Effector CD8-positive, alpha-beta T cell (primary cell): ENCODE measurements at places on chromosomes 5 and 9.

- DNase-seq, result no peak
Observed at GRCh38 chr5:157613385-157614245, 38.0 kb upstream of the ADAM19 start.

DNA sequence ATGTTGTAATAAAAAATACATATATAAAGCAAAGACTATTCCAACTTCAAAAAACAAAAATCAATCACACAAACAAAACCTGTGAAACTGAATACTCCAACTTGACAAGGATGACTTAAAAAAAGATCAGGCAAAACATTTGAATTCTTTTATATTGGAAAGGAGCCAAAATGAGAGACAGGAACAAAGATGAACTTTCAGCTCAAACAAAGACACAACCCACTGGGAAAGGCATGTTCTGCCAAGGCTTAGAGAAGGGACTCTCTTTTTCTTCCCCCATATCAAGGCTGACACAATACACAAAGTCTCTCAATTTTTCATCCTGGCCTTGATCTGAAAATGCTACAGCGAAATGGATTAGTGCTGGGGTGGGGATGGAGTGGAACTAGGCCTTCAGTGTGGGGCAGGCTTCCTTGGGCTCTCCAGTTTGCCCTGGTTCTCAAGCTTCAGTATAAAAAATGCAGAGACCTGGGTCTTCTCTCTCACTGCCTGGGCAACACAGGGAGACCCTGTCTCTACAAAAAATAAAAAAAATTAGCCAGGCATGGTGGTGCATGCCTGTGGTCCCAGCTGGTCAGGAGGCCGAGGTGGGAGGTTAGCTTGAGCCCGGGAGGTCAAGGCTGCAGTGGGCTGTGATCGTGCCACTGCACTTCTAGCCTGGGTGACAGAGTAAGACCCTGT lies 11.6 kb upstream of the FAM169A start:
- DNase-seq, result no peak

GRCh38 chr5:181008136-181008535 lies 19.5 kb downstream of the BTNL3 start:
- no peak for DNase-seq

DNA sequence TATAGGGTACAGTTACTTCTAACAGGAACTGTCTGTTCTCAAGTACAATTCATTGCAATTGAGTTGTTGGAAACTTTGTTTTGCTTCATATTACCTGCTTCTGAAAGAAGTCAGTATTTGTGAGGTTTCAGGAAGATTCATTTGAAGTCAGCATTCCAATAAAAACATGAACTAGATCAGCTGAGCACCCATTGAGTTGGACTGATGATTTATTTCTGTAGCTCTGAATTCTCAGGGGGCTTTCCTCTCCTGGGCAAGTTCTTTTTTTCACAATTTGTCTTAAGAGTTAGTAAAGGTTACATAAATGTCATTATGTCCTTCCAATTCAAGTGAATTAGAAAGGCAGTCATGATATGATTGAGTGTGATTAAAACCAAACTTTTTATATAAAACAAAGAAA lies 16.2 kb upstream of the KIF2A start:
- DNase-seq, result no peak

DNA sequence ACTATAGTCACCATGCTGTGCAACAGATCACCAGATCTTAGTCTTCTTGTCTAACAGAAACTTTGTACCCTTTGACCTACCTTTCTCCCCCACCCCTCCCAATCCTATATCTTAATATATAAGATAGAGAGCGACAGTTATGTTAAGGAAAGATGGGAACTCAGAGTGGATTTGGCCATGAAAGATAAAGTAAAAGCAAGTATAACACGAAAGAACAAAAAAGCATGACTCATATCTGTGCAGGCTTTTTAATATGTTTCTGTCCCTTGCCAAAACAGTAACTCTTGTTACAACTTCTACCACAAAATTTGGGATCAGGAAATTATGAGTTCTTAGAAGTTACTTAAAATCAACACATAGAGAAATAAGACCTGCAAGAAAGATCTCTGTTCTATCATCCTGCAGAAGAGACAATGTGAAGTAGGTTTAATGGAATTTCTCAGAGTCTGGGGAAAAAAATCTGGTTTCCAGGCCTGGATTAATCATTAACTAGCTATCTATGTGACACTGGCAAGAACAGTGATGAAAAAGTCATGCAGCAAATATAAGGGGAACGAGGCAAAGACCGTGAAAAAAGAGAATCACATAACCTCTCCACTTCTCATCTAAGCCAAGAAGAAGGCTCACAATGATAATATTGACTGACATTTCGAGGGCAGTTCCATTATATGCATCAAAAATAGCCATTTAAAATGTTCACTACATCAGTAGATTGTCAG lies 18.6 kb downstream of the BAAT start:
- no peak for DNase-seq

DNA sequence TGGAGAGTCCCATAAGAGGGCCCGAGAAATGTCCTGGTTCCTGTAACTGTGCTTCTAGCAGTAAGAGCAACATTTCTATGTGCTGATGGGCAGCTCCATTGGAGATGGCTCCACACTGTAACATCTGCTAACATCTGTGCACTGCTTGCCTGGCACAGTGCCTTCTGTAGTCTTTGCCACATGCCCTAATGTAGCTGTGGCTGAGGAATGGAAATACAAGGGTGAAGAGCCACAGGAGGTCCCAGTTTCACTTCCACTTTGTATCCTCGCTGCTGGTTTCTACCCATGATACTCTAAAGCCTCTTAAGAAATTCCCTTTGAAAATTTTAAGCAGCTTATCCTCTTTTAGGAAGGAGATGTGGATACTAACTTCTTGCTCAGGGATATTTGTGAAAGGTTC lies 97.4 kb downstream of the HOMER1 start:
- no peak for DNase-seq

DNA sequence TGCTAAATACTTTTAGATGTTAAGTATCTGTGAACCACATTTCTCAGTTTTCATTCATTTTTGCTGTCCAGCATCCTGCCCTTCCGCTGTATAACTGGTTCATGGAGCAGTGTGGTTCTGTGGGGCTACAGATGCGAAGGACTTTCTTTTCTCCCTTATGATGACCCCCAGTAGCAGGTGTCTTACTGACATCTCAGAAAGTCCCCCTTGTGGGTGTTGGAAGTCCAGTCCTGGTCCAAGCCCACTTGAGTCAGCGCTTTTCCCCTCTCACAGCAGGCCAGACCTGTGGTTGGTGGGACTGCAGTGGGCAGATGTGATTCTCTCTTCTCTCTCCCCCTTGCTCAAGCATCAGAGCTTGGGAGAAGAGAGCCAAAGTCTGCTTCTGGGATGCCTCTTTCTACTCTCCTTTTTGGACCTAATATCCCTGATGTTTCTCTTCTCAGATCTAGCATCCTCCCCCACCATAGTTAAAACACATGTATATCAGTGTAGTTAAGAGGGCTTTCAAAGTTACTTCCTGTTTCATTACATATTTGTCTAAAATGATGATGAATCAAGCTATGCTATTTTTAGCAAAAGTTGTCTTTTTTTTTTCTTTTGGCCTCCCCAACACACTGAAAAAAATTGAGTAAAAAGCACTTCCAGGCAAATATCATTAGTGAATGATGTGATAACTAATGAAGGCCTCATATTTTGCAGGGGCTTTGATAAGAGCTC lies 119.5 kb upstream of the ZNF618 start:
- no peak for DNase-seq

DNA sequence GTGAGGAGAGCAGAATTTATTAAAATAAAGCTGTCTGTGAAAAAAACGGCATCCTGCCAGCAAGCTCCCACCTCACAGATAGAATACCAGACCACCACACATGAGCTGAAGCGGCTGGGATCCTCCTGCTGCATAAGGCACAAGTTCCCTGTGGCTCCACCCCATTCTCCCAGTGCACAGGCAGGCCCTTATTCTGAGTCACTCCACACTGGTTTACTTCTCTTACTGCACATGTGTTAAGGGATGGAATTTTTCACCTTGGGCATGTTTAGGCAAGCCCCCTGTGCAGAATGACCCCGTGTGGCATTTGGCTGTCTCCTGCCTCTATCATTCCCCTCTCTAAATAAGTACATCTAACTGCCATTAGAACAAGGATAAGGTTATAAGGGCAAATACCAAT lies 115.0 kb upstream of the ELAVL2 start:
- DNase-seq, result no peak

- no peak for DNase-seq
Observed at GRCh38 chr5:55426455-55426854, 108.3 kb downstream of the PLPP1 start.

GRCh38 chr5:42798284-42799240 lies 13.1 kb downstream of the SELENOP start:
- DNase-seq, result no peak

- no peak for DNase-seq
Observed at GRCh38 chr9:109721001-109721400, 59.0 kb upstream of the PALM2AKAP2 start.
